ENCODE measurements at places on chromosomes 5 and 9.
A peak's percentile ranks its signal among the peaks of the same experiment; 100 is the strongest.

DNA sequence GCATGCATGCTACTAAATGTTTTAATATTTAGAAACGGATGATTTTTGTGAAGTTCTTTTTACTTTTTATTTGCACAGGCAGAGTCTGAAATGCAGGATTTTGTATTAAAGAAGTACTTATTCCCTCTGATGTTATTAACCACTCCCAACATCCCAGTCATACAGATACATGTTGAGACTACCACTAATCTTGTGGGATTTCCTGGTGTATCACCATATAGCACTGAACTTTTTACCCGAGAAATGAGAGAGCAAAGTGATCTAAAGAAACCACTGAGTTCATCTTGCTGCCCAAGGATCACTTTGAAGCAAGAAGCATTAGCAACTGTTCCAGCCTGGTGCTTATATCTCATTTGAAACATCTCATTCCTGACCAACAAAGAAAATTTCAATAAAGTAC lies 443.8 kb downstream of the BNC2 start:
- no peak for DNase-seq

GRCh38 chr5:173103411-173103810 lies 40.9 kb upstream of the BNIP1 start:
- no peak for DNase-seq

- no peak for DNase-seq
Observed at GRCh38 chr9:99622679-99623078, 199.0 kb upstream of the NR4A3 start.

- DNase-seq, result no peak
Observed at GRCh38 chr9:86557918-86558317, 203.7 kb upstream of the TUT7 start.

DNA sequence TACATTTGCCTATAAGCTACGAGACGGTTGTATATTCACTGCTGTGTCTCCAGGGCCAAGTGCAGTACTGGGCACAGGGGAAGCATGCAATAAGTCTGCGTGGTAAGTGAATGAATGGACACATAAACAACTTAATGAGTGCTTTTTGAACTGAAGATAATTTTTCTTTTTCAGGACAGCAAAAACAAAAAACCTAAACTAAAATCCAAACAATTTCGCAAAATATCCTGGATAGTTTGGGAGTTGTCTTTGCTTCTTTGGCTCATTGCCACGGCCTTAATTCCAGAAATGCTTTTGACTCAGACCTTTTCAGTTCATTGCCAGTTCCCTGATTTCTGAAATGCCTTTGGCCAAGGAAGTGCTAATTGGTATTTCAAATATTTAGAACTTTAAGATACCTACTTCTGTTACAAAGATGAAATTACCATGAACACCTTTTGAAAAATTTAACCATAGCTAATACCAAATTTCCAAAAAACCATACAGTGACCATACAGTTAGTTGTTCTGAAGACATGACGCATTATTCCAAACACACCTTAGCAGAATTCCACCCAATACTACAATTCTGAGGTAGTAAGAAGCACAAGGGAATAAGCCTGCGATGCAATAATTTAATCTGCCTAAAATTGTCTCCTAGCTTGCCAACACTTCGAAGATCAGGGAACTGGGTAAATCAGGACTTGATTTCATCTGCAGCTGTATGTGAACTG lies 42.8 kb downstream of the TEK start:
- peak; percentile 51 for DNase-seq

GRCh38 chr5:35117967-35118366 lies 70.2 kb upstream of the AGXT2 start:
- DNase-seq, result no peak

GRCh38 chr5:73985145-73985544 lies 359.1 kb downstream of the ARHGEF28 start:
- DNase-seq, result no peak

Data from ACHN (cell line).